CD4-positive, alpha-beta T cell treated with Interleukin-10 for 1 hour (primary cell): ENCODE measurements at places on chromosomes 6 and 20.
A peak's percentile ranks its signal among the peaks of the same experiment; 100 is the strongest.

GRCh38 chr20:3092611-3093379 is 8.3 kb upstream of the AVP start:
- peak; percentile 33 for DNase-seq

DNA sequence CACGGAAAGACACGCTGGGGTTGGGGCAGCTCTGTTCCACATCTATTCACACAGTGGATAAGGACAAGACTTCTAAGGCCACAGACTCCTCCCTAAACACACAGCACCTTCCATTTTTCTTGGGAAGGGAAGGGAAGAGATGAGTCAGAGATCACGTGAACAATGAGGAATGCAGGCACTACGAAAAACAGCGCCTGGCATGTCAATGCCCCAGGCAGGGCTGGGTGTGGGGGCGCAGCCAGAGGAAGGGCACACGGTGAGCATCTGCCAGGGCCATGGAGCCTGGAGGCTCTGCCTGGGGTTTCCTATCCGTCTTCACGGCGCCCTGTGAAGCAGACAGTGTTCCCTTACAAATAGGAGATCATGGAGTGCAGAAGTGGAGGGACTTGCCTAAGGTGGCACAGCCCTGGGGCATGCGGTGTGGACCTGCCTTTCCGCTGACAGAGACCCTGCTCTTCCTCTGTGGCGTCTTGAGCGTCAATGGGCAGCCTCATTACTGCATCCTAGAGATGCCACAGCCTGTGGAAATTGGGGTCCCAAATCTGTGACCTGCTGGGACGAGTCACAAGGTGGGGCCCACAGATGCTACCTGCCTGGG is 15.4 kb downstream of the UNC93A start:
- no peak for DNase-seq

DNA sequence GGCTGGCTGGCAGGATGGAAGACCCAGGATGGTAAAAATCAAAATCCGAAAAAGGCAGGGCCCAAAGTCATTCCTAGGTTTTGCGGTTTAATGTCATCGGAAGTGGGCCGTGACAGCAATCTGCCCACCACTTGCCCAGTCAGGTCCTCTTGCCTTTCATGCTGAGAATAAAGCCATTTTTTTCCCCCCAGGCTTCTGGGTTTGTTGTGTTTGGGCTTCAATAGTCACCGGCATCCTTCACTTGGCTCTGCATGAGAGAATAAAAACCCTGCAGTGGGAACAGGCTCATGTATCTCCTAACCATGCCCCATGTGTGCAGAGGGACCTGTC is 56.1 kb downstream of the MEP1A start:
- no peak for DNase-seq

- no peak for DNase-seq
Measured at GRCh38 chr6:151536188-151536479, 42.3 kb downstream of the CCDC170 start.

DNA sequence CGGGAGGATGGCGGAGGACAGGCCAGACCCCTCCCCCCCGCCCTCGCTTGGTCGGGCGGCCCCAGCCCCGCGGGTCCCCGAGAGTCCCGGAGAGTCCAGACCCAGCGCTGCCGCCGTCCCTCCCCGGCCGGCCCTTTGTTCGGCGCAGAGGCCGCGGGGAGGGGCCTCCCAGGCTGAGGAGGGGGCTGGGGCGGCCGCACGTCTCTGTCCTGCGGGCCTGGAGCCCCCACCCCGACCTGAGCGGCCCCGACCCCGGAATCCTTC is 806 bp downstream of the KCNQ2 start:
- DNase-seq, result no peak

DNA sequence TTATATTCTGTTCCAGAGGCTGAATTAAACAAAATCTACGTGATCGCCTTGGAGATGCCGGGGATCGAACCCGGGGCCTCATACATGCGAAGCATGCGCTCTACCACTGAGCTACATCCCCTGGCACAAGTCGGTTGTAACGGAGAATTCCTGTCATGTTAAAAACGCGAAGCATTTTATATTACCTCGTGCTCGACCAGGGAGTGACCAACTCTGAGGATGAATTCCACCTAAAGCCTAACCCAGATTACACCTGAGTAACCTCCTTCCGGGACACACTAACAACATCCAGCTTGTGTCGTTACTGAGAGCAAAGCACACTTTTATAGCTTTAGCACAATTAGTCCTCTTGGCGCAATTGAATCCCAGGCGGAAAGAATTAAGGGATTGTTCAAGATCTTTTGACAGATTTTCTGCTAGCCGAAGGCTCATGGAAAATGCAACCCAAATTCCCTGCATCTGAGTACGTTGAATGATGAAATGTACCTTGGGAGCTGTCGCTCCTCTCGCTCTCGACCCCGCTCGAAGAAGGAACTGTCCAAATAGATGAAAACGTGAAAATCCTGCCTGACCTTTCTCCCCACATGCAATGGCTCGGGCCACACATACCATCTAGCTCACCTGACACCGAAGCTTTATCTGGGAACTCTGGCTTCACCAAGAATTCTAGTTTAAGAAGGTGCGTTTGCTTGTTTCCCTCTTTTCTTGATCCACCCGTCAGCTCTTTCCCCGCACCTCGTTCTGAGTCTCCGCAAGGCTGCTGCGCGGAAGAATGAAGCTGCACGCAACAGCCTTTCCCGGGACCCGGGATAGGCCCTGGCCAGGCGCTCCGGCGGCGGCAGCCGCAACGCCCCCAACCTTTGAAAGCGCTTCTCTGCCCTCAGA is 148.3 kb downstream of the GPX5 start:
- DNase-seq, result no peak

DNA sequence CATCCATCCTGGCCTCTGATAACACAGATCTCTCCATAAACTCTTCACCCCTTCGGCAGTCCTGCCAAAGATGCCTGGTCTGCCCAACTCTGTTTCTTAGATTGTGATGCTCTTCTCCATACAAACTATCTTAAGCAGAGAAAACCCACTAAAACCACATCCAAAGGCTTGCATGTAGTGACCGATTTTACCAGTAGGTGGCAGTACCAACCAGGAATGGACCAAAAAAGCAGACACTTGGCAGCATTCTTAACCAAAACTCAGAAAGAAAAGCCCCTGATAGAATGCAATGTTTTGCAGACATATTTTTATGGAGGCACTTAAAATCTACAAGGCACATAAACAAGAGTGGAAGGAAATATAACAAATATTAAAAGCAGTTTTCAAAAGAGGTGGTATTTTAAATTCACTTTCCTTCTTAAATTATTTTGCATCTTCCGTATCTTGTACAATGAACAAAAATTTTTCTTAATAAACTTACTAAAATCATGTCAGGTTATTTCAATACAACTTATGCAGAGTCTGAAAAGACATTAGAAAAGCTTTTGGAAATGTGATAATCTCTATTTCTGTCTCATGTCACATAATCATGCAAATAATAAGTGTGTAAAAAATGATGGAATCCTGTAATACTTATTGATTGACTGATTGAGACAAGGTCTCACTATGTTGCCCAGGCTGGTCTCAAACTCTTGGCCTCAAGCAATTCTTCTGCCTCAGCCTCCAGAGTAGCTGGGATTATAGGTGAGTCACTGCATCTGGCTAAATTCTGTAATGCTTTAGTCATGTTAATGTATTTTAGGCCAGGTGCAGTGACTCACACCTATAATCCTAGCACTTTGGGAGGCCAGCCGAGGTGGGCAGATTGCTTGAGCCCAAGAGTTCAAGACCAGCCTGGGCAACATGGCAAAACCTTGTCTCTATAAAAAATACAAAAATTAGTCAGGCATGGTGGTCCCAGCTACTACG is 29.4 kb downstream of the LRP11 start:
- DNase-seq, result peak; percentile 82
